ENCODE measurements at places on chromosomes 3 and 15.

DNA sequence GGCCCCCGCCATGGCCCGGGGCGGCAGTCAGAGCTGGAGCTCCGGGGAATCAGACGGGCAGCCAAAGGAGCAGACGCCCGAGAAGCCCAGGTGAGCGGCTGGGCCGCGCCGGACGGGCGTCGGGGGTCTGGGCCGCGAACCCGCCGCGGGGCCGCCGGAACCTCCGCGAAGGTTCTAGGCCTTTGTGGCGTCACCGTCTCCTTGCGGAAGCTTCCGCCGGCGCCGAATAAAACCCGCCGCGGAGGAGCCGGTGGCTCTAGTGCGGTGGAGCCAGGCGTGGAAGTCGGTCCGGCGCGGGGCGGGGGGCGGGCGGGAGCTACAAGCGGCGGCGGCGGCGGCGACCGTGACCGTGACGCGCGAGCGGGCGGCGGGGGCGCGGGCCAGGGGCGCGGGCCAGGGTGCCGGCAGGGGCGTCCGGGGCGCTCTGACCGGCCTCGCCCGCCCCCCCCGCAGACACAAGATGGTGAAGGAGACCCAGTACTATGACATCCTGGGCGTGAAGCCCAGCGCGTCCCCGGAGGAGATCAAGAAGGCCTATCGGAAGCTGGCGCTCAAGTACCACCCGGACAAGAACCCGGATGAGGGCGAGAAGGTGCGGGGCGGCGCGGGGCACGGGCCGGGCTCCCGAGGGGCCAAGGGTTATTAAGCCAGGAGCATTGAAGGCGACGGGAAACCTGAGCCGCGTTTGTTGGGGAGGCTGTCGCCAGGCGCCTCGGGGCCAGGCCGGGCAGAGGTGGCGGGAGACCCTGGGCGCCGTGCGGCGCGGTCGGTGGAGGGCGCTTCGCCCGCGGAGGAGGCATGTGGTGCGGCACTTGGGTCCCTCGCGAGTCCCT, at the start of gene DNAJA4:
DNAJA4 (plus strand) TSS at position 259 of the 833 bp plus-strand sequence; CDS start at position 461, 202 bp downstream.
- peak; percentile 32 for DNase-seq

GRCh38 chr3:196639483-196640296, at the start of gene NRROS:
NRROS (plus strand) TSS chr3:196639694; CDS start chr3:196654540, 14,846 bp downstream.
- DNase-seq, result peak; percentile 33

DNA sequence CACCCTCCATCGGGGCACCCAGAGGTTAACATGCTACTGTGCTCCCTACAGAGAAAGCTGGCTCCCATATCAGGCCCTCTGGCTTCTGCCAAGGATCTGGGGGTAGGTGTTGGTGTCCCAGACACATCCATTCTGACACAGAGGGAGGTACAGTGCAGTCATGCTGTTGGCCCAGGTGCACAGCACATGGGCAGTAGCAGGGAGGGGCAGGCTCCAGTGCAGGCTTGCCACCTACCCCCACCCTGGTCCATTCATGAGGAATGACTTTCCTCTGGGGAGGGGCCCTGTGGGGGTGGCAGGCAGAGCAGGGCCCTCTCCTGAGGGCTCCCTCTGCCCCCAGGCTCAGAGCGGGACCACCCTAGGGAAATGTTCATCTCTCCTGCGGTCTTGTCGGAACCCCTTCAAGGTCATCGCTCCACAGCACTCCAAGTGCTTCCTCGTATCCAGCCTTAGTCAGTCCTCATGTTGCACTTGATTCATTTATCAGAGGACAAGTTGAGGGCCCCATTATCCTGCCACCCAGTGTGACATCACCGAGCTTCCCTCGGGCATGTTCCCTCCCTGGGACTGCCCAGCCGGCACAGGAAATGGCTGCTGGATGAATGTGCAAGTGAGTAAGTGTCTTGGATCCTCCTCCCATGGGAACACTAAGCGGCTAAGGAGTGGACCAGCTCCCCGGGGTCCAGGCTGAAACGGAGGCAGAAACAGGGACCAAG, 10.0 kb downstream of the DUSP7 start:
- no peak for DNase-seq

DNA sequence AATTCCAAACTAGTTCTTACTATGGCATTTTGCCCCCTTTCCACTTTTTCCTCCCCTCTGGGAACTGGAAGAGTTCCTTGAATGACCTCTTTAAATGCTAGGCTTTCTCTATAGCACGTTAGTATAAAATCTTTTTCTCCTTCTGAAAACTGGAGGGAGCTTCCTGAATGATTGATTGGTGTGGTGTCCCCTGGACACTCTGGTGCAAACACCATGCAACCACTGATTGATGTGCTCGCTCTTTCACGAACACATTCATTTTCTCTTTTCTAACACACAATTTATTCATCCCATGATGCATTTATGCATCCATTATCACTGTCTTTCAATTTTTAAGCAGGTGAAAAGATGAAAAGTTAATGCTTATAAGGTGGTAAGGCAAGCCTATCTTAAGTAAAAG, 159.1 kb upstream of the NANOGP8 start:
- no peak for DNase-seq

- no peak for DNase-seq
These were observed 6.0 kb downstream of the FOXB1 start for GRCh38 chr15:60009980-60010732.

DNA sequence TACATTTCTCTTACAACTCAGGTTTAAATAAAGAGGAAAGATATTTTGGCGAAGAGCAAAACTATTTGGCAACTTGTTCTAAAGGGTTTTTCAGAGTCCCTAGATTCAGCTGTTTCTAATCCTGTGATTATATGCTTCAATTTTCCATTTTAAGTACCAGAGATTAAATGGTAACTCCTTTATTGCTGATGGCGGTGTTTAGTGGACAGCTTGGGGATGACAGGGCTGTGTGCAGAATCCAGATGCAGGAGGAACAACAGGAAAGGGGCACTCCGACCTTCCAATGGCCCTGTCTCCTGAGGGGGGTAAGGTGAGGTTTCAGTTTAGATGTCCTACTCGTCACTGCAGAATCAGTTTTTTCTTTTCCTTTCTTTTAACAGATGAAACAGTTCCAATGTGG, 405.0 kb downstream of the PDCD6IP start:
- DNase-seq, result no peak

GRCh38 chr15:47374222-47374621, 343.1 kb upstream of the SEMA6D start:
- DNase-seq, result no peak

DNA sequence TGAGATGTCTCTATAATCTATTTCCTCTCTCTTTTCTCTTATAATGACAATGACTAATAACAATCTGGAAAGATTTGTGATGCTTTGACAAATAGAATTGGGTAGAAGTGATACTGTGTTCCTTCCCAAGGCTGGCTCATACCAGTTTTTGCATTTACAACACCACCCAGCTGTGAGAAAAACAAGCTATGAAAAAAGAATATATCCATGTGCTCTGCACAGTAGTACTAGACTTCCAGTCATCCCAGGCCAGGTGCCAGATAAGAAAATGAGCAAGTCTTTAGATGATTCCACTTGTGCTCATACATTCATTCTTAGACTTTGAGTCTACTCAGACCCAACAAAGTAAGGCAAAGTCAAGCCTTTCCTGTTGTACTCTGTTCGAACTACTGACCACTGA, 350.2 kb upstream of the POU1F1 start:
- DNase-seq, result no peak

GRCh38 chr3:62574266-62574898, 201.0 kb upstream of the FEZF2 start:
- no peak for DNase-seq

- DNase-seq, result no peak
These were observed 68.7 kb upstream of the PLXNA1 start for GRCh38 chr3:126914226-126914625.

- no peak for DNase-seq
These were observed 49.5 kb downstream of the ABTB1 start for GRCh38 chr3:127722091-127722784.

DNA sequence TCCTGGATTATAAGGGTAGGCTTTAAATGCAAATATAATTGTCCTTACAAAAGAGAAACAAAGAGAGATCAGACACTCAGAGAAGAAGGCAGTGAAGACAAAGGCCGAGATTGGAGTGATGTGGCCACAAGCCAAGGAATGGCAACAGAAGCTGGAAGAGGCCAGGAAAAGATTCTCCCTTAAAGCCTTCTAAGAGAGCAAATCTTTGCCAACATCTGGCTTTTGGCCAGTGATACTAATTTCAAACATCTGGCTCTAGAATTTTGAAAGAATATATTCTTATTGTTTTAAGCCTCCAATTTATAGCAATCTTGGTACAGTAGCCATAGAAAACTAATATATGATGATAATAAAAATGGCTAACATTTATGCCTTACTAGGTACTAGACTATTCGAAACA, 615.8 kb upstream of the ZNF385D start:
- no peak for DNase-seq

GRCh38 chr15:83443076-83443847, 3.9 kb upstream of the SH3GL3 start:
- no peak for DNase-seq

DNA sequence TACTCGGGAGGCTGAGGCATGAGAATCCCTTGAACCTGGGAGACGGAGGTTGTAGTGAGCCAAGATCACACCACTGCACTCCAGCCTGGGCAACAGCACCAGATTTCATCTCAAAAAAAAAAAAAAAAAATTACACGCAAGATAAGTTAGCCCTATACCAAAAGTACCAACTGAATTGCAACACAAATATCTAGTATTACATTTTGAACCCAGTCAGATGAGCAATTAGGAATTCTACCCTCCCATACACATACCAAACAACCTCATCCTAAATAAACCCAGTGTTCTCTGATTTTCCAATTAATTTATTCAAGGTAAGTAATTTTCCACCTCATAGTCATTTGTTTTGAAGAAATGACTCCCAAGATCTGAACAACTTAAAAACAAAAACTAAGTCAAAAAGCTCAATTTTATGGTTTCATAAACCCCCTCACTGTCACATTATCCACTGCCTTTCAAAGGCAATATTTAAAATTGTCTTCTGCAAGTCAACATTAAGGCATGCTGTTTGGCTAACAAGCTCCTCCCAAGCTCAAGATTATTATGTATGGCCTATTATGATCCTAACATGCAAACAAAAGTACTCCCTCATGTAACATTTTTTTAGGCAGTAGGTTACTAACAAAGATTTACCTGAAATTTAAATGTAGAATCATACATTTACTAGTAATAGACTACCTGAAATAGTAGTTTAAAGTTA, 4.5 kb downstream of the RAF1 start:
- DNase-seq, result no peak

GRCh38 chr3:147410526-147411237, 1.5 kb downstream of the ZIC1 start:
- no peak for DNase-seq

- no peak for DNase-seq
These were observed 66.6 kb upstream of the TAMM41 start for GRCh38 chr3:11913316-11913715.

GRCh38 chr15:59292442-59293151, 80.1 kb downstream of the MYO1E start:
- no peak for DNase-seq

GRCh38 chr3:124007186-124007585, 15.3 kb upstream of the ROPN1 start:
- DNase-seq, result no peak

DNA sequence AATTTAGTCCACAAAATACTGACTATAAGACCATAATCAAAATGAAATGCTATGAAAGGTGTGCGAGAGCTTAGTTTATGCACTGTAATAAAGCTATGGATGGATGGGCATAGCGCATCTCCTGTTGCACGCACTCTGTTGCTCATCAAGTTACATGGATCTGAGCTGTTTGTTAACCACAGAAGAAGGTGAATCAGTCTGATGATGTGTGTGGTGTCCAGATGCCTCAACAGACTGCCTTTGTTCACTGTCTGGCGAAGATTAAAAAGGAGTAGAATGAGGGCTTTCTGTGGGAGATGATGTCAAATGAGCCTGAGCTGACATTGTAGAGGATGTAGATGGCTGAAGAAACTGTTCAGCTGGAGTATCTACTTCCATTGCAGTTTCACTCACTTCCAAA, 36.1 kb downstream of the NSMCE3 start:
- DNase-seq, result no peak

DNA sequence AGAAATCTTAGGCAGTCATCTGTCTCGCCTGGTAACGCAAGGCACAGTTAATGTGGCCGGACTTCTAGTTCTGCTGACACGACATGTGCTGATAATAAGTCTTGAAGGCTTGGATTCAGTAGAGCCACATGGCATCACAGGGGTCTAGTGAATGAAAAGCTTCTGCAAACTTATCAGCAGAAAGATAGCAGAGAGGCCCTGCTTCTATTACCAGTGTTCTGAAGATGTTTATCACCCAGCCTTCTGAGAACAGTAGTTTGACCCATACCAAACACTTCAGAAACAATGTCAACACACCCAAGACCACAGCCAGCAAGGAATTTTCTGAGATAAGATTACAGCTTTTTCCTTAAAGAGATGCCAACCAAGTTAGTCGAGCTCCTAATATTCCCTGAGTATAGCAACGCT, 102.7 kb upstream of the UMPS start:
- DNase-seq, result no peak

GRCh38 chr3:50185230-50185629, 6.2 kb upstream of the GNAT1 start:
- no peak for DNase-seq

DNA sequence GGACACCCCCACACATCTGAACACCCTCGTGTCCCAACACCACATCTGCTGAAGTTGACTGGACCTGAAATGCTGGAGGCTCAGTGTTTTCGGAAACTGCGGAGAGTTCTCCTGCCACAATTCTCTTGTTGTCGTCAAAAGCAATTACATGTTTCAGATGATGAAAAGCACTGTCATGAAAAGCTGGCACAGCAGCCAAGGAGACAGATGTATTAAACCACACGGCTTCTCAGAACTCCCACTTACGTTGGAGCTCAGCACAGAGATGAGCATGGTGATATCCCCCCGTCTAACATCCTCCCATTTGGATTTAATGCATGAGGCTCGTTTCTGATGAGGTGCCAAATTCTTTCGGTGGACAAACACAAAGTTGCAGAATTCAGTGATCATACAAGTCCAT, 180.1 kb downstream of the RORA start:
- no peak for DNase-seq

DNA sequence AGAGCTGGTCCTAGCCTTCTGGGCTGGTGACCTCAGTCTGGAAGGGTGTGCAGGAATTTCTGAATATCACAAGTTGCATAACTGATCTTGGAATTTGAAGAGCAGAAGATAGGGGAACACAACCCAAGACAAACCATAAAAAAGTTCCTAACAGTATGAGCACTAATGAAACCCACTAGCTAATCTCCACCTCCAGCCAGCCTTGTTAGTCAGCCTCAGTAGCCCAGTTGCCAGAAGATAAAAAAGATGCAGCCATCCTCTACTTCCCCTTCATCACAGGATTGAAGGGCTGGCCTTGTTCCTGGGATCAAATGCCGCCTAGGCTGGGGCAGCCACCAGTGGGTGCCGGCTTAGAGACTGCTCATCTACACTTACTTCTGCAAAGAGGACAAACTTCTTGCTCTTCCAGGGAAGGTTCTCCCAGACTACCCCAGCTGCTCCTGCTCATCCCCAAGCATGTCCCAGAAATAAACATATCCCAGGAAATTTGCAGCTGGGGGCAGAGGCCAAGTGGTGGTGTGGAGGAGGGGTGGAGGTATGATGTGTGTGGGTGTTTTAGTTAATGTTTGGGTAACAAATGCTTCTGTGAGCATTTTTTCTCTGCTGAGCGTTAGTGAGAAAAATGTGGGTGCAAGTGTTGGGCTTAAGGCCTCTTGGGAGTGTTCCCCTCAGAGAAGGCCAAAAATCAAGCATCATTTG, 9.2 kb upstream of the ITGA11 start:
- DNase-seq, result no peak

Data from stimulated activated CD8-positive, alpha-beta memory T cell treated with anti-CD3 and anti-CD28 coated beads, Interleukin-7, amount 100 ng/mL, for 1 hour (primary cell).